ENCODE measurements at places on chromosomes 16 and 17.
A peak's percentile ranks its signal among the peaks of the same experiment; 100 is the strongest.

DNA sequence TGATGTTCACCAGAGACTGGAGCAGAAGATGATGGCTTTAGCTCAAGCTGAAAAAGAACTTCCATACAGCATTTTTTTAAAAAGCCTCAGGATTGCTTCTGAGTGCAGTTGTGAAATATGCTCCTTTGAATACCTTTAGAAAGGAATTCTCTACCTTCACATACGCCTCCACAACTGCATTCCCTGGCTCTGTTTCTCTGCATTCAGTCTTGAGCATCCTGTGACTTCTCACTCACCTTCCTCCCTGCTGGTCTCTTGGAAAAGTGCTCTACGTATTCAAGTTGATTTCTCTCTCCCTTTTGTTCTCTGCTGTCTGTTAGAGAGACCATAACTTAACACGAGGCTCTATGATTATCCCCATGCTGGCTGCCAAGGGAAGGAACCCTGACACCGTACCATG lies 34.5 kb downstream of the HS3ST2 start:
- DNase-seq, result no peak

- no peak for DNase-seq
These were observed 30.7 kb upstream of the CHMP6 start for GRCh38 chr17:80960797-80961452.

- no peak for DNase-seq
These were observed 30.8 kb upstream of the METTL16 start for GRCh38 chr17:2542456-2542855.

DNA sequence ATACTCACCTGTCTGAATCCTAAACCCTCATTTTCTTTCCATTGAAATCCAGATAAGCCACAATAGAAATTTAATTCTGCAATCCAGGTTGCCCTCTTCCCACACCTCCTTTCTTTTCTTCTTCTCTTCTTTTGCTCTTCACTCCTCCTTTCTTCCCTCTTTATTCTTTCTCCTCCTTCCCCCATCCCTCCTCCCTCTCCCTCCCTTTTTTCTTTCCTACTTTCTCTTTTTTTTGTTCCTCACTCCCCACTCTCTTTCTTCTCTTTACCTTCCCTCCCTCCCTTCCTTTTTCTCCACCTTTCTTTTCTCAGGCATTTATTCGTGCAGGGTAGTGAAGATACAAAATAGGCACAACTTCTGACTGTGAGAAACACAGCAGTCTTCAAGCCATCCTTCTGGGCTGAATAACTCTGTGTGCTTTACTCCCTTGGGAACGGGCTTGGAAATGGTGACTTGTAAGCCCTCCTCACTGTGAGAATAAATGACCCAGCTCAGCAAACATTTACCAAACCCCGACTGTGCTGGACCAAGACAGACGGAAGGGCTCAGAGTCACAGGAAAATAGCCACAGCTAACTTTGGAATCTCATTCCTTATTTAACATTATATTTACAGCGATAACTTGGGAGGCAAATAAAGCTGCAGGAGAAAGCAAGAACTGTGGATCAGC lies 140.8 kb downstream of the HAPSTR1 start:
- no peak for DNase-seq

DNA sequence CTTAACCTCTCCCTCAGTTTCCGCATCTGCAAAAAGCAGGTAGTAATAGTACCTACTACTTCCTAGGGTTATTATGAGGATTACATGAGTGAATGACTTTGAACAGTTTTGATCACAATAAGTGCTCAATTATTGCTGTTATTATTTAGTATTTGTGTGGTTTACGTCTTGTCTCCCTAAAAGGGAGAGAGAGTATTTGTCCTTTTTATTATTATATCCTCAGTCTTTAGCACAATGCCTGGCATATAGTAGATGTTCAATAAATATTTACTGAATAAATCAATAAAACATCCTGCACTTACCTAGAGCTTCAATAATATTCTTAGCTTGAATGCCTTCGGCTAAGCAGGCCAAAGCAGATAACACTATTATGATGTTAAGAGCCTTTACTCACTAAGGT lies 160.0 kb downstream of the TANC2 start:
- DNase-seq, result no peak

- DNase-seq, result no peak
These were observed 7.6 kb downstream of the SGCA start for GRCh38 chr17:50173335-50173941.

DNA sequence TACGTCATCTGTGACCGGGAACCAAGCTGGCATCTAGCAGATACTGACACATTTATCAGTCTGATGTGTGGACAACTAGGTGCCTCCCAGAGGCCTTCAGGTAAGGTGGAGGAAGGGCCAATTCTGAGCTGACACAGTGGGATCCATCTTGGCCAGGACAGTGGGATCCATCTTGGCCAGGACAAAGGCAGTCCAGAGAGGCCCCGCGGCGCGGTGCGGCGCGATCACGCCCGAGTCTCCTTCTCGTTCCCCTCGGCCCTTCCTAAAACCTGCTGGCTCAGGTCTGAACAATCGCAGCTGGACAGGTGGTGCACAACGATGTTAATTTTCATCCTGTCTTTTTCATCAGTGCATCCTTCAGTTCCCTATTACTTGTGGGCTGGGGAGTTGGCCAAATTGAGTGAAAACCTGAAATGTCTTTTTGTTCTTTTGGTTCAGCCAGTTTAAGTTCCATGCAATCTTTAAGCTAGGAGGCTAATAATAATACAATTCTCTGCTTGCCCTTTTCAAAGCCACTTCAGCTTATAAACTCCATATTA lies 486 bp upstream of the WSB1 start:
- no peak for DNase-seq

DNA sequence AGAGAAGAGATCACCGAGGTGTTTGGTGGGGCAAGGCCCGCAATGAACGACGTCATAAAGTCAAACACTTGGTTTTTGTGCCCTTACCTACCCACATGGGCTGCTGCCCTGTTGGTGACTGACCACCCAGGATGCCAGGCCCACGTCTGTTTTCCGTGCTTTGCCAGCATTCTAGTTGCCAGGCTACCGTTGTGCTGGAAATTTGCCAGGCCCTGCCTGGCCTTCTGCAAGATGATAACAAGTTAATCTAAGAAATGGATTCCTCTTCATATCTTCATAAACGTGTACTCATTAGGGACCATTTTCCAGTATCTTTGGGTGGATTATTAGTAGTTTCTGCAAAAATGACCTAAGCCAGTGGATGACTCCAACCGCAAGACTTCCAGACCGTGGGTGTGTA lies 35.4 kb downstream of the SLC6A4 start:
- no peak for DNase-seq

GRCh38 chr17:15185625-15185991 lies 79.5 kb downstream of the PMP22 start:
- DNase-seq, result no peak

GRCh38 chr17:65191811-65192740 lies 54.9 kb downstream of the RGS9 start:
- DNase-seq, result no peak

DNA sequence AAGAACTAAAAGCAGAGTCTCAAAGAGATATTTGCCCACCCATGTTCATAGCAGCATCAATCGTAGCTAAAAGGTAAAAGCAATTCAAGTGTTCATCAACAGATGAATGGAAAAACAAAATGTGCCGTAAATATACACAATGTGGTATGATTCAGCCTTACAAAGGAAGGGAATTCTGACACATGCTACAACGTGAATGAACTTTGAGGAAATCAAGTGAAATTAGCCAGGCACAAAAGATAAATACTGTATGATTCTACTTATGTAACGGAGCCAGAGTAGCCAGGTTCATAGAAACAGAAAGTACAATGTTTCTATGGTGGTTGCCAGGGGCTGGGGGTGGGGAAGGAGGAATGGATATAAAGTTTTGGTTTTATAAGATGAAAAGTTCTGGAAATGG lies 57.8 kb upstream of the IL34 start:
- DNase-seq, result no peak

- DNase-seq, result no peak
These were observed 812 bp upstream of the MYOCD start for GRCh38 chr17:12664894-12665262.

DNA sequence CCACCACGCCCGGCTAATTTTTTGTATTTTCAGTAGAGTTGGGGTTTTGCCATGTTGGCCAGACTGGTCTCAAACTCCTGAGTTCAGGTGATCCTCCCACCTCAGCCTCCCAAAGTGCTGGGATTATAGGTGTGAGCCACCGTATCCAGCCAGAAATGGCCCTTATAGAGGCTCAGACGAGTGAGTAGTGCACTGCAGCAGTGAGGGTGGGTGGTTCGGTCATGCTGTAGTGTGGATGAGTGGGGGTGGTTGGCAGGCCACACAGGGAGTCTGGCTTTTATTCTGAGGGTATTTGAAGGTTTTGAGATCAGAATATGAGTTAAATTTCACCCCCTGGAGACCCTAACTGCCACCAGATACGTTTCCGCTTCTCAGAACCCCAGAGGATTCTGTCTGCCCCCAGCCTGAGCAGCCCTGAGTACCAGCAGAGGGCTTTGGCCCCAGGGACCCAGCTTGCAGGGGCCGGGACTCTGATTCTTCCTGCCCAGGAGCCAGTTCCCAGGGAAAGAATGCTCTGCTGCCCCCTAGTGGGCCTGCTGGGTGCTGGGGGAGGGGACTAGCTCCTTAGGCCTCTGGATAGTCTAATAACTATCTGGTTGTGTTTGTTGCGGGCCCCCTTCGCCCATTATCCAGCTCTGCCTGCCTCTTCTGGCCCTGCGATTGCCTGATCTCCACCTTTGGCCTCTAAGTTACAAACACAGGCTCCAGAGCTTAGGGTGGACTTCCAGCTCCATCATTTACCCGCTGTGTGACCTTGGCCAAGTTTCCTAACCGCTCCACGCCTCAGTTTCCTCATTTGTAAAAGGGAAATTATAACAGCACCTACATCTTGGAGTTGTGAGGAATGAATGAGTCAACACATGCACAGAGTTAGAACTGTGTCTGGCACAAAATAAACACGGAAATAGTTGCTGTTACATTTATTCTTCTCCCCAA lies 2.0 kb downstream of the ZNF771 start:
- peak; percentile 90 for DNase-seq

DNA sequence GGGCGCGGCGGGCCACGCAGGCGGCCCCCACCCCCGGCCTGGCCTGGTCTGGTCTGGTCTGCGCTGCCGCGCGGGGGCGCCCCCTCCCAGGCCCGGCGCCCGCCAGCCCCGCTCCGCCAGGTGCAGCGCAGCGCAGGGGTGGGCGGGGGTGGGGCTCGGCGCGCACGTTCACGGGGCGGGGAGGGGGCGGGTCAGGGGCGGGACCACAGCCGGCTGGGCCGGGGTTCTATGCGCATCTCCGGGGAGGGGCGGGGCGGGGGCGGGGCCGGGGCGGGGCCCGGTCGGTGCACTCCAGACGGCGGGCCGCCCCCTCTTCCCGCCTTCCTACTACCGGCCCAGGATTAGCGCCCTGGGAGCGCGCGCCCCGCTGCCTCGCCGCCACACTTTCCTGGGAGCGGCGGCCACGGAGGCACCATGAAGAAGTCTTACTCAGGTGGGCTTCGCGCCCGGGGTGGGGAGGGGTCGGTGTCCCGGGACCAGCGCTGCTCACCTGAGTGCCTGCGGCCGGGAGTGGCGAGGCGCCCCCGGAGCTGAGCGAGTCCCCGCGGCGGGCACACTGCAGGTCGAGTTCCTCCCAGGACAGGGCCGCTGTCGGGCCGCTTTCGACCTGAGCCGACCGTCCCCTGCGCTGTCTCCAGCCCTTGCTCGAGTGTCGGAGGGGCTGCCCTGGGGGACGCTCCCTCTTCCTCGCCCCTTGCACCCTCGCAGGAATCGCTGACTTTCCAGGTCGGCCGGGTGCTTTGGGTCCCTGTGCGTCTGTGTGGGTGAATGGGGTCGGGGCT lies 140.5 kb downstream of the SEC14L1 start:
- DNase-seq, result peak; percentile 73

GRCh38 chr17:42819939-42820535 lies 4.0 kb downstream of the BECN1 start:
- DNase-seq, result peak; percentile 66

DNA sequence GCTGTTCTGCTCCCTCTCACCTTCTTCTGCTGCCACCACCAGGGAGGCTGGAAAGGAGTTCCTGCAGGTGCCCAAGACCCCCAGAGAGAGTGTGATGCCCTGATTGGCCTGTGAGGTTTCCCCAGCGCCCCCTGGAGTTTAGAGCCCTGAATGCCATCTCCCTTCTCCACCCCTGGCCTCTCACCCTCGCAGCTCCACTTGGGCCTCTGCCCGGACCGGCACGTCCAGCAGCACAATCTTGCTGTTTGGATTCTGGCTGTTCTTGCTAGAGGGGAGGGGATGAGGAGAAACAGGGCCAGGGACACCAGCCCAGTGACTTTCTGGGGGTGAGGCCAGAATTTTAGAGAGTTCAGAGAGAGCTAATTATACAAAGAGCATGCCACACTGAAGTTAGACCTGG lies 12.5 kb upstream of the FAM171A2 start:
- DNase-seq, result peak; percentile 25

DNA sequence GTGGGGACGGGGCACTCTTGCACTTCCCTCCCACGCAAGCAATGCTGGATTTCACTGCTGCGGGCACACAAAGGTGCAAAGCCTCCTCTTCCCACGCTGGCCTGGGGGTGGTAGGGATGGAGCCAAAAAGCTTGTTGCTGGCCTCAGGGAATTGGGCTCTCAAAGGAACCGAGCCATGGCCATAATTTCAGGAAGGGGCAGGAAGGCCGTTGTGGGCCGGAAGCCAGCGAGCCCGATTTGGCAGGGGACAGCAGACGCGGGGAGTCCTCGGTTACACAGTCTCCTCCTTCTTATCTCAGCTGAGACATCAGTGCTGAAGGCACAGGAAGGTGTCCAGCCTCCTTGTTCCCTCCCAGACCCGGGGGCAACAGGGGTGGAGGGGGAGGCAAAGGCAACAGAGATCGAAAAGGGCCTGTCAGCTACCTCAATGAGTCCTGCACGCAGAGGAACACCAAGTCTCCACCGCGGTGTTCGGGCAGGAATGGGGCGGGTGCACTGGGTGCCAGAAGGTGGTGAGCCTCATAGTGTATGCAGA lies 59.5 kb downstream of the SLFN11 start:
- DNase-seq, result peak; percentile 8

GRCh38 chr16:22330326-22330725 lies 33.1 kb downstream of the POLR3E start:
- DNase-seq, result no peak

- no peak for DNase-seq
These were observed 39.3 kb upstream of the AKTIP start for GRCh38 chr16:53542283-53542682.

DNA sequence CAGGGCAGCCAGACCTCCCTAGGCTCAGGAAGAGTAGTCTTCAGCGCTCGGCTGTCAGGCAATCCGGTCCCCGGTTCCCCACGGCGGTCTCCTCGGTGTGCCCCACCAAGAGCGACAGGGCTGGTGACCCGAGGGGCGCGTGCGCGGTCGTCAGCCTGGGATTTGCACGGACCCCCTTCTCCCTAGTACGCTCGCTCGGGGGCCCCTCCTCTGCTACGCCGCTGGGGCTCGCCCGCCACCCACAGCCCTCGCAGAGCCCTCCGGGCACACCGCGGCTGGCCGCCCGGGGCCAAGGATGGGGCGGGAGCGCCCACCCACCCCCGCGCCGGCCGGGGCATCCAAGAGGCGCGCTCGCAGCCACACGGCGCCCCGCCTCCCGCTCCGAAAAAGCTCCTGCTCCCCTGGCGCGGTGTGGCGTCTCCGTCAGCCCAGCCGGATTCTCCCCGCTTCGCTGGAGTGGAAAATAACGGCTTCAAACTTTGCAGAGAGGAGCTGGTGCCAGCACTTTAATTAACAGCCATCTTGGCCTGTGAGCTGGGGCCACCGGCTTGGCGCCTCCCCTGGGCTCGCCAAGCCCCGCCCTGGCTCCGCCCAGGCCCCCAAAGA lies 2.1 kb upstream of the C1QL1 start:
- peak; percentile 60 for DNase-seq
